ENCODE measurements at places on chromosomes 13 and 19.

DNA sequence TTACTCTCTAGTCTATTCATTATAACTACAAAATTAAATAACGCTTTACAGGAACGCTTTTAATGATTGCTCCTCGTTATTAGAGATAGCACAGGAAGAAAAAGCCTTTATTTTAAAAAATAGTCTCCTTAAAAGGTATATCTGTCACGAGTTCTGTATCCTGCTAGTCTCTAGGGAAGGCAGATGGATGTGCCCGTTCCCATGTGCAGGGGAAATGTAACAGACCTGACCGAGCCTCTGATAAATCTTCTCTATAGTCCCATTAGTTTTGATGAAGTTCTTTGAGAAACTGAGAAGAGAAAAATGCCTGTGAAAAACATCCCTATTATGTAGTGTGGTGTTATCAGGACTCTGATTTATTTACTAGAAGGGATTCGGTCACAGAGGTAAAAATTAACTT, 226.4 kb downstream of the PCDH9 start:
- H3K4me3 ChIP-seq, result no peak overlapping the region
- no peak for DNase-seq
- H3K27ac ChIP-seq, result no peak overlapping the region
- H3K36me3 ChIP-seq, result no peaks in the 10 kb centered on the region
- H3K4me1 ChIP-seq, result no peaks in the 10 kb centered on the region

DNA sequence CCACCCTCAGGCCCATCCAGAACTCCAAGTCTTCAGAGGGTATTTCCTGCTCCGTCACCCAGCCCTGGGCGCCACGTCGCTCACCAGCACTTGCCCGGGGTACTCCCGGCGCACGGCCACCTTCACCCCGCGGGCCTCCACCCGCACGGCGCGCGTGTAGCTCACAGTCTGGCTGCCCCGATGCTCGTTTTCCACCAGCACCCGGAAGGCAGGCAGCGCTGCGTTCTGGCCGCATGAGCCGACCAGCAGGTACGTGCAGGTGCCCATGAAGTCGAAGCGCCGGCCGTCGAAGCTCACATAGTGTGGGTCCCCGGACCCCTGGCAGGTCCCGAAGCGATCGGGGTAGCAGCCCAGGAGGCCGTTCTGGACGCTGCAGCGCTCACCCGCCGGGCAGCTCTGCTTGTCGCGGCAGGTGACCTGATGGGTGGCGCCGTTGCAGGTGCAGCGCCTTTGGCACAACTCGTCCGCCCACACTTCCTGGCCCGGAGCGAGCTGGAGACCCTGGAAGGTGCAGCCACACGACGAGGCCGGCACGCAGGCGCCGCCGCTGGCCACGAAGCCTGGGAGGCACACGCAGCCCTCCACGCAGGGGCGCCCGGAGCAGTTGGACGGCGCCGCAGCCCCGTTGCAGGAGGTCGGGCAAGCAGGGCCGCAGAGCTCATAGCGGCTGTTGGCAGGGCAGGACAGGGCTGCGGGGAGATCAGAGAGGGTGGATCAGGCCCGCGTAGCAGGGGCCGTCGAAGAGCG, 19.2 kb downstream of the FCGBP start:
- no peaks in the 10 kb centered on the region for H3K27me3 ChIP-seq
- DNase-seq, result no peak
- H3K4me3 ChIP-seq, result no peak overlapping the region
- H3K4me1 ChIP-seq, result no peaks in the 10 kb centered on the region
- no peaks in the 10 kb centered on the region for H3K36me3 ChIP-seq
- H3K27ac ChIP-seq, result no peak overlapping the region

DNA sequence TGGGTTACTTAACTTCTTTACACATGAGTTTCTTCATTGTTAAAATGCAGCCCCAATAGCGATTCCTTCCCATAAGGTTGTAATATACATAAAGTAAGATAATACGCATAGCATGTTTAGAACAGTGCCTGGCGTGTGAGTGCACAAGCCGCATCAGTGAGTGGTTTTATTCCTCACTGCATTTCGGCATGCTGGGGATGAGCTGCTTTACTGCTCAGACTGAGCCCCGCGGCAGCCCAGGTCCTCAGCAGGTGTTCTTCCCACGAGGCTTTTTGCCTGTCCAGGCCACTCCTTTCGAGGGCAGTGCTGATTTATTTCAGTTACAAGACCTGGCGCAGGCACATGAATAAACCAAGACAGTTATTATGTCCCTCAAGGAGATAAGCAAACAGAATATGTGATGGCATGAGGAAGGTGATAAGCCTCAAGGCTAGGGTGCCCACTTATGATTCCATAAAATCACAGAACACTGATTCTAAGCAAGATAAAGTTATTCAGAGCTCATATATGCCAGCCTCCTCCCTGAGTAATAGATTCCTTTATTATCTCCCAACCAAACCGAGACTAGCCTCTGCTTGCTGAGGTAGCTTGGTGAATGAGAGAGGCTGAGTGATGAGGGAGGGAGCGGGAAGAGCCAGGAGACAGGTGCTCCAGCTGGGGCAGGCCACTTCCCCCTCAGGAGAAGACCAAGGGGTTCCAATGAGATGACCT, 505.5 kb downstream of the DIAPH3 start:
- H3K27me3 ChIP-seq, result no peaks in the 10 kb centered on the region
- no peak overlapping the region for H3K4me3 ChIP-seq

DNA sequence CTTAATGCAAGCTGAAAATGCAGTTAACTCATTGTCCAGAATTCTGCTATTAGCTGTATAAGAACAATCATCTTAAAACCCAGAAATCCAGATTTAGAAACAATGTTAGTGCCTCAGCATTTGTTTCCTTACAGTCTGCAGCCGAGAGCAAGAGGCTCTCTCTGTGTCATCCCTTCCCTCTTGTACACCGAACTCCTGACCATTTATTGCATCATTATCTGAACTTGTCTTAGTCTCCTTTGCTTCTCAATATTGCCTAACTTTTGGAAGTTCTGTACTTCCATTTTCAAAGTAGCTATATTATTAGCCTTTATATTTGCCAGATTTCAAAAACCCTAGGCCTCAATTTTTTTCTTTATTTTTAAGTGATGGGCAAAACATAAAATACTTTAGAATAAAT, 27.1 kb downstream of the RNASEH2B start:
- no peak overlapping the region for H3K27ac ChIP-seq
- no peaks in the 10 kb centered on the region for H3K27me3 ChIP-seq
- DNase-seq, result no peak
- no peaks in the 10 kb centered on the region for H3K36me3 ChIP-seq
- H3K4me1 ChIP-seq, result no peaks in the 10 kb centered on the region
- H3K4me3 ChIP-seq, result no peak overlapping the region

DNA sequence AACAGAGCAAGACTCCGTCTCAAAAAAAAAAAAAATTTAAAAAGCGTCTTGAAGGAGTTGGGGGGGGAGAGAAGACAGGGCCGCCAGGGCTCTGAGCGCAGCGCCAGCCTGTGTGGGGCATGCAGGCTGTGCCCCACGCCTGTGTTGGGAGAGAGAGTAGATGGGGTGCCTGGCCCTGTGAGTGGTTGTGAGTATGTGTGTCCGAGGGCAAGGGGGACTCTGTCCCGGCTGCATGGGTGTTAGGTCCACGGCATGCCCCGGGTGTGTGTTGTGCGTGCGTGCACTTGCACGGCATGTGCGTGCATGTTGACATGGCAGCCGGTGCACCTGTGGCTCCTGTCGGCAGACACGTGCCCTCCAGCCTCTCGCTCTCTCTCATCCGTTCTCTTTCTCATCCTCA, 3.4 kb downstream of the MAP2K7 start:
- H3K4me3 ChIP-seq, result no peak overlapping the region
- H3K27me3 ChIP-seq, result no peaks in the 10 kb centered on the region
- H3K4me1 ChIP-seq, result no peaks in the 10 kb centered on the region

- H3K27me3 ChIP-seq, result no peaks in the 10 kb centered on the region
- H3K4me1 ChIP-seq, result peaks cover 3% of the 10 kb centered on the region
- no peak overlapping the region for H3K27ac ChIP-seq
- H3K36me3 ChIP-seq, result no peaks in the 10 kb centered on the region
- peak overlapping the region; percentile 16 for H3K4me3 ChIP-seq
These were observed 9.6 kb downstream of the GIPR start for GRCh38 chr19:45677351-45678230.

DNA sequence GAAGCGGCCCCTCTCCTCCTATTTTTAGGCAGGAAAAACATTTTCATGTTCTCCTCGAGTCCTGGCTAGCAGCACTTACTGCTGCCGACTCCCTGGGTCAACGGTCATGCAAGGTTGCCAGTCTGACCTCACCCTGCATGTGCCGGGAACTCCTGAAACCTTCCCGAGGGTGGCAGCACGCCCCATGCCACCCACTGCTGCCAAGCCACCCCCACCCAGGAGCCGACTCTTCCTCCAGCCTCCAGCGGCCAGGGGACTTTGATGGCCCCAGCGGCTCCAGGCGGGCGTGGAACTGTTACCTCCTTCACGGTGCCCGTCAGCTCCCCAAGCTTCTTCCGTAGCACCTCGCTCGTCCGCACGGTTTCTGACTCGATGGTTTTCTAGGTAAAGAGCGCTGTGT, 8.7 kb downstream of the TIMM44 start:
- H3K27ac ChIP-seq, result no peak overlapping the region
- peak; percentile 59 for DNase-seq
- no peak overlapping the region for H3K4me3 ChIP-seq

DNA sequence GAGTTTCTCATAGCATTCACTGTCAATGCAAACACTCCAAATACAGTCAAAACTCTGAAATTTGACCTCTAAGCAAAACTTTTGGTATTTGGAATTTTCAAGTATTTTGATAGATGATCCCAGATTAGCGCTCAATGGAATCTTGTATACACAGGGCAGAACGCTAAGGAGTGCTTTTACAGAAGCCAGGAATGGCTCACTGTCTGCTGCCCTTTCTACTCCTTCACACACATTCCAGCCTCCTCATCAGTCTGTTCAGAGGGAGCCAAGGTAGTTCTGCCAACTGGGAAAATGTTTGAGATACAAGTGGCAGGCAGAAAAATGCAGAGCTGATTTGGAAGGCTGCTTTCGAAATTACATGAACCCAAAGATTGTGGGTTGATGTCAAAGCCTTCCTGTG, 4.4 kb upstream of the STARD13 start:
- H3K27me3 ChIP-seq, result no peaks in the 10 kb centered on the region
- no peaks in the 10 kb centered on the region for H3K36me3 ChIP-seq
- no peak overlapping the region for H3K4me3 ChIP-seq

GRCh38 chr13:23598369-23598768, 28.2 kb downstream of the TNFRSF19 start:
- H3K4me1 ChIP-seq, result no peaks in the 10 kb centered on the region
- no peaks in the 10 kb centered on the region for H3K27me3 ChIP-seq
- H3K27ac ChIP-seq, result no peak overlapping the region
- H3K4me3 ChIP-seq, result no peak overlapping the region
- no peak for DNase-seq
- no peaks in the 10 kb centered on the region for H3K36me3 ChIP-seq

- H3K27ac ChIP-seq, result no peak overlapping the region
- peaks cover 3% of the 10 kb centered on the region for H3K4me1 ChIP-seq
- DNase-seq, result no peak
These were observed 3.4 kb downstream of the DMWD start for GRCh38 chr19:45789035-45789786.

GRCh38 chr13:102692491-102692826, 2.4 kb downstream of the METTL21C start:
- no peak for DNase-seq
- H3K27me3 ChIP-seq, result no peaks in the 10 kb centered on the region
- H3K27ac ChIP-seq, result no peak overlapping the region
- no peak overlapping the region for H3K4me3 ChIP-seq

- H3K27ac ChIP-seq, result peak overlapping the region; percentile 99
- DNase-seq, result peak; percentile 71
- H3K27me3 ChIP-seq, result no peaks in the 10 kb centered on the region
- no peaks in the 10 kb centered on the region for H3K36me3 ChIP-seq
- peak overlapping the region; percentile 86 for H3K4me3 ChIP-seq
- no peaks in the 10 kb centered on the region for H3K4me1 ChIP-seq
These were observed 1.1 kb downstream of the NAXD start for GRCh38 chr13:110616103-110617101.

GRCh38 chr19:31071136-31071855, 277.9 kb downstream of the TSHZ3 start:
- no peak for DNase-seq
- no peaks in the 10 kb centered on the region for H3K27me3 ChIP-seq
- no peaks in the 10 kb centered on the region for H3K36me3 ChIP-seq
- no peak overlapping the region for H3K4me3 ChIP-seq
- H3K4me1 ChIP-seq, result no peaks in the 10 kb centered on the region

DNA sequence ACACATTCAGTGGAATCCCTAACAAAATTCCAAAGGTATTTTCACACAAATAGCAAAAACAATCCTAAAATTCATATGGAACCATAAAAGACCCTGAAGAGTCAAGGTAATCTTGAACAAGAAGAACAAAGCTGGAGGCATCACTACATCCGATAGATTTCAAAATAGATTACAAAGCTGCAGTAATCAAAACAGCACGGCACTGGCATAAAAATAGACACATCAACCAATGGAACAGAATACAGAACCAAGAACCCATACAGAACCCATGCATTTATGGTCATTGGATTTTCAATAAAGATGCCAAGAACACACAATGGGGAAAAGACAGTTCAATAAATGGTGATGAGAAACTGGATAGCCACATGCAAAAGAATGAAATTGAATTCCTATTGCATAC, 32.5 kb downstream of the ZNF566 start:
- no peak overlapping the region for H3K4me3 ChIP-seq
- no peaks in the 10 kb centered on the region for H3K36me3 ChIP-seq
- DNase-seq, result no peak
- no peaks in the 10 kb centered on the region for H3K27me3 ChIP-seq

DNA sequence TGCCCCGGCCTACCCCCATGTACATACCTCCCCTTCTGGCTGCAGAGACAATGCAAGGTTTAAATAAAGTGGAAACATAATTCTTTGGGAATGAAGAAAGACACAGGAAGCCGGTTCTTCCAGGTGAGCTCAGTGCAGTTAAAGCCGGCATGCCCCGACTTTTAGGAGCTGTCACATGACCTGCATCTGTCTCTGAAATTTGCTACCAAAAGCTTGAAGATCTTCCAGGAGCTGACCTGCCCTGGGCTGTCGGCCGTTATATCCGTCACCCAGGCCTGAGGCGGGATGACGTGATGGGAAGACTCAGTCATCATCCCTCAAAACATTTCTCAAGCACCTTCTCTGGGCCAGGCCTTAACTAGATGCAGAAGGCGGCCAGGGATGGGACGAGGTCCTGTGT, 10.3 kb downstream of the RAB8A start:
- no peak overlapping the region for H3K27ac ChIP-seq
- H3K4me3 ChIP-seq, result no peak overlapping the region
- peaks cover 61% of the 10 kb centered on the region for H3K36me3 ChIP-seq
- DNase-seq, result no peak
- peaks cover 12% of the 10 kb centered on the region for H3K4me1 ChIP-seq
- H3K27me3 ChIP-seq, result no peaks in the 10 kb centered on the region

DNA sequence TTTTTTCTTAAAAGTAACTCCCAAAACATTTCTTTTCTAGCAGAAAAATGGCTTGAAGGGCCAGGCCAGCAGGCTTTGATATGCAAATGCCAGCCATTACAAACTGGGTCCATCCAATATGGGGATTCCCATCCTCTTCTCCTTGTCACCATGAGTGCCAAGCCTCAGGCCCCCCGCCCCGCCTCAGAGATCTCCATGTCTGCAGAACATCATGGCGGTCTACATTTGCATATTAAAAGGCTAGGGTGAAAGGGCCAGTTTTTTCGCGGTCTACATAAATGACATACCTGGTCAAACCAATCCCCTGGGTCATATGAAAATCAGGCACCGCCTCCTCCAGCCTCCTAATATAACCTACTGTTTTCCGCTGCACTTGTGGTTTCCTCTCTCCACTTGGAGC, 1327.6 kb downstream of the UQCRFS1 start:
- no peak overlapping the region for H3K27ac ChIP-seq
- no peaks in the 10 kb centered on the region for H3K4me1 ChIP-seq
- DNase-seq, result no peak
- no peak overlapping the region for H3K4me3 ChIP-seq
- H3K36me3 ChIP-seq, result no peaks in the 10 kb centered on the region
- no peaks in the 10 kb centered on the region for H3K27me3 ChIP-seq

GRCh38 chr13:22014469-22014868, 343.6 kb downstream of the FGF9 start:
- no peak for DNase-seq
- H3K27ac ChIP-seq, result no peak overlapping the region
- H3K4me1 ChIP-seq, result no peaks in the 10 kb centered on the region

All from right lobe of liver (tissue), 6 donors.